ENCODE measurements at places on chromosomes 4 and X.

DNA sequence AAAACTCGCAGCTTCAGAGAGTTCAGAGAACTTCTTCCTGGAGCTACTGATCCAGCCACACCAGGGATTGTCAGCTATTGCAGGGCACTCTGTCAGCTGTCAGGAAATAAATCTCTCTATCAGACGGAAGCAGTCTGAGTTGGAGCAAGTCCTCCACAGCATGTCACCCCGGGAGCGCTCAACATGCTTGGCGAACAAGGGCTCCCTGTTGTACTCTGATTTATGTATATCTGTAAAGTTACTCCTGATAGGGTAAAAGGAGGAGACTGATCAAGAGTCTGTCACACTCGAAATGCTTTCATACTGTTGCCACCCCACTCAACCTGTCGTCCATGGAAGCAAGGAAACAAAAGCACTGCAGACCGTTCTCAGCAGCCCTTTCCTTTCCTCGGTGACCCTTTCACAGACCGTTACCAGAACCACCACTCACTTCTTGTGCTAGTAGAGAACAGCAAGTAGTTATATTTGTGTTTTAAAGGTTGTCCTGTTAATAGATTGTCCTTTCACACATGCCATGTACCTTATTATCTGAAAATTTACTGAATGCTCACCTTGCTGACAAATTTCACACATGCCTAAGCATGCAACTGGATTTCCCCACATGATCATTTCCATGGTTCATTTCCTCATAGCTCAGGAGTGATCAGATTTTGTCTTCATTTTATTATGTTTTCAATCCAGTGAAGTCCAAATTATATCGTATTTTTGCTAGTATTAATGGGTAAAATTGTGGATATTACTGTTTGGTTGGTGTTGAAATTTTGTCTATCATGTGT lies 2108.9 kb upstream of the TENM3 start:
- DNase-seq = no peak

- DNase-seq = no peak
Observed at GRCh38 chr4:102867278-102868152, 1.3 kb upstream of the CISD2 start.

DNA sequence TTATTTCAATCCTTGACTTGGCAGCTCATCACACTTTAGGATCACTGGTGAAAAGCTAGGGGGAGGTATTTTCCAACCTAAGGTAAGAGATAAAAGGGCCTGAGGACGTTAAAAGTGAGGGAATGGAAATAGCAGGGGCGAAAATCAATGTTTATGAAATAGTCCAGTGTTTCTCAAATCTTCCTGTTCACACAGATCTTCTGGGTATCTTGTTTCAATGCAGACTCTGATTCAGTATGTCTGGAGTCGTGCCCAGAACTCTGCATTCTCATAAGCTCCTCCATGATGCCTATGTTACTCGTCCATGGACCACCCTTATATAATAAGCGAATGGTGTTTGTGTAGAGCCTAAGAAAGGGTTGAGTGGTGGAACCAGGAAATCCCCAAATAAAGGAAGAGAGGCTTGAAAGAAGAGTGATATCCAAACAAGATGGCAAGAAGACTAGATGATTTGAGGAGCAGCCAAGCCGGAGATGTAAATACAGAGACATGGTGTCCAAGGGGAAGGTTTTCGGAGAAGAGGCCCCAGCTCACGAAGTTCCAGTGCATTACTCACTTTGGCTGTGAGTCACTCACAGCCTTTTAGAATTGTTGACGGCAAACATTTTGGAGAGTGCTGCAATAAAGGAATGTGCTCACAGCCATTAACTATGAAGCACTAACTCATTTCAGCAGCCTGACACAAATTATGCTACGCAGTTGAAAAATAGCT lies 215.6 kb upstream of the PPARGC1A start:
- DNase-seq = no peak

GRCh38 chr4:4502694-4503311 lies 39.0 kb downstream of the STX18 start:
- DNase-seq = no peak

GRCh38 chr4:17687237-17687857 lies 72.9 kb downstream of the MED28 start:
- DNase-seq = no peak
